ENCODE measurements at places on chromosomes 6 and 20.

GRCh38 chr6:30814146-30815040, 69.9 kb upstream of the DDR1 start:
- DNase-seq = peak; percentile 18

GRCh38 chr20:46164254-46164653, 46.1 kb downstream of the CD40 start:
- no peak for DNase-seq

- no peak for DNase-seq
Measured at GRCh38 chr6:46972531-46972930, 50.8 kb upstream of the ADGRF5 start.

GRCh38 chr20:549722-550496, 6.3 kb upstream of the CSNK2A1 start:
- no peak for DNase-seq

DNA sequence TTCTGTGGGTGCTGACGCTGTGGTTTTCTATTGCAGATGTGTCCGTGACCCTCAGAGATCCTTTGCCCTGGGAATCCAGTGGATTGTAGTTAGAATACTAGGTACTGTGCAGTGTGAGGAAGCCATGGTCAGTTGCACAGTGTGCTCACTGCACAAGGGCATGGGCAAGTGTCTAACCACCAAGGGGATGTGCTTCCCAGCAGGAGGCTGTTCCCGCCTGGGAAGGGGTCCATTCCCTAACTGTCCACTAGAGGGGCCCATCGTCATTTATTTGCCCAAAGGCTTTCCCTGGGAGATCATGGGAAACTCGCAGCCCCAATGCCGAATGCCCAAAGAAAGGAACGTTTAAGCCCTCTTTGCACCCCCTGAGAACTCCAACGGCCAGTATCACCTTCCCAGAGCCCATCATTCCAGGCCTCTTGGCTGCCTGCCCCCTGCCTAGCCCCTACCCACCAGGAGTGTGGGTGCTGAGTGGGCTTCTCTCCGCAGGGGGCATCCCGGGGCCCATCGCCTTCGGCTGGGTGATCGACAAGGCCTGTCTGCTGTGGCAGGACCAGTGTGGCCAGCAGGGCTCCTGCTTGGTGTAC, 26.2 kb downstream of the SLCO4A1 start:
- DNase-seq = no peak

GRCh38 chr6:54719131-54719530, 127.4 kb upstream of the FAM83B start:
- no peak for DNase-seq

DNA sequence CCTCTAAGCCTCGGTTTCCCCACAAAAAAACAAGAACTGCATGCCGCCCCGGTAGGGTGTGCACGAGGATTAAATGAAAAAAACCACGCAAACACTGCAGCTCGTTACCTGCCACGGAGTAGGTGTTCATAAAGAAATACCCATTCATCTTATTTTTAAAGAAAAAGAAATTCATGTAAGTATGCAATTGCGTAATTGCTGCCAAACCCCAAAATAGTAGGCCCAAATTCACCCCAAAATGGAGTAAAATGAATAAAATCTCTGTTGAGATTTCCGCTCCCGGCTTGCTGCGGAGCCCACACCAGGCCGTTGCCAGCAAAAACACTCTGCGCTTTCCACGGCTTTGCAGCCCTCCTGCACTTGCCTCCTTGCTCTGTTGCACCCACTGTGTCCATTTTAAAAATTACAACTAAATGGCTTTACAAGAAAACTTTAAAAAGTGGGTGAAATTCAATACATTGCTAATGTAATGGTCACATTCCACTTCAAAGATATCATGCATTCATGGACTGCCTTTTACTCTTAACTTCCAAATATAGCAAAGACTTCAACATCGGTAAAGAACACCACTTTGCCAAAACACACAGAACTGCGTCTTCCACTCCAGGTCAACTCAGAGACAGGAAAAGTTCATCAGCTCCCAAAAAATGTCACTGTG, 125.0 kb downstream of the ZMYND8 start:
- no peak for DNase-seq

GRCh38 chr6:159008656-159009288, 8.8 kb upstream of the RSPH3 start:
- DNase-seq = no peak
